ENCODE measurements at places on chromosomes 16 and 17. TPM values are rescaled to one million over a fixed set of nuclear protein-coding genes. Genes with fewer than 3 reads are reported as not detected.

Gene RPL23
- total RNA-seq: 817 TPM

Gene C16orf89
- total RNA-seq: not detected

Gene TP53TG3B
- total RNA-seq: not detected

Gene AATF
- 52.2 TPM for total RNA-seq

Gene VKORC1
- 119 TPM for total RNA-seq

GRCh38 chr17:68384941-68385340, 72.4 kb downstream of the WIPI1 start:
- H3K27me3 ChIP-seq: no peaks in the 10 kb centered on the region
- no peak for DNase-seq
- H3K36me3 ChIP-seq: no peaks in the 10 kb centered on the region
- H3K4me3 ChIP-seq: no peak overlapping the region
- peaks cover 46% of the 10 kb centered on the region for H3K4me1 ChIP-seq

- DNase-seq: peak; percentile 72
- H3K27ac ChIP-seq: no peak overlapping the region
- H3K4me3 ChIP-seq: no peak overlapping the region
- H3K36me3 ChIP-seq: peaks cover 69% of the 10 kb centered on the region
- H3K4me1 ChIP-seq: peaks cover 19% of the 10 kb centered on the region
Measured at GRCh38 chr17:81101614-81102306, 63.5 kb upstream of the PVALEF start.

DNA sequence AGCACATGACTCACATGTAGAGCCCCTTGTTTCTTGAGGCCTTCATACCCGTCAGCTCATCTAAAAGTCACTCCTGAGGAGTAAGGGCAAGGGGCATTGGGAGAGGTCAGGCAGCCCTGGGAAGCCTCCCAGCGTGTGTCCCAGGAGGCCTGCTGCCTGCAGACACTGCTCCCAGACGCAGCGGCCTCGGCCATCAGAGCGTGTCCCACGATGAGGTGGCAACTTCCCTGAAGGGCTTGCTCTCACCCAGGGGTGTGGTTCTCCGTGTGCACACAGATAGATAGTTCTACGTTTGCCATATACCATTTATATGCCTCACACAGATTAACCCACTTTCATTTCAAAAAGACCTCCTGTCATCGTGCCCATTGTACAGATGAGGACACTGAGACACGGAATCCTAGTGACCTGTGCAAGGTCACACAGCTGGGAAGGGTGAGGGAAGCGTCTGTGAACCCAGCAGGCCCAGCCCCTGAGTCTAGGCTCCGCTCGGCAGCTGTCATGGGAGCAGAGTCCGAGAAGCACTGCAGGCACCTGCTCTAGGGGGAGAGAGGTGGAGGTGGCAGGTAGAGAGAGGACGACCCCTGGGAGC, 8.3 kb downstream of the TUBB3 start:
- H3K27ac ChIP-seq: no peak overlapping the region
- H3K27me3 ChIP-seq: no peaks in the 10 kb centered on the region
- DNase-seq: no peak
- peaks cover 2% of the 10 kb centered on the region for H3K4me1 ChIP-seq
- peaks cover 12% of the 10 kb centered on the region for H3K36me3 ChIP-seq

DNA sequence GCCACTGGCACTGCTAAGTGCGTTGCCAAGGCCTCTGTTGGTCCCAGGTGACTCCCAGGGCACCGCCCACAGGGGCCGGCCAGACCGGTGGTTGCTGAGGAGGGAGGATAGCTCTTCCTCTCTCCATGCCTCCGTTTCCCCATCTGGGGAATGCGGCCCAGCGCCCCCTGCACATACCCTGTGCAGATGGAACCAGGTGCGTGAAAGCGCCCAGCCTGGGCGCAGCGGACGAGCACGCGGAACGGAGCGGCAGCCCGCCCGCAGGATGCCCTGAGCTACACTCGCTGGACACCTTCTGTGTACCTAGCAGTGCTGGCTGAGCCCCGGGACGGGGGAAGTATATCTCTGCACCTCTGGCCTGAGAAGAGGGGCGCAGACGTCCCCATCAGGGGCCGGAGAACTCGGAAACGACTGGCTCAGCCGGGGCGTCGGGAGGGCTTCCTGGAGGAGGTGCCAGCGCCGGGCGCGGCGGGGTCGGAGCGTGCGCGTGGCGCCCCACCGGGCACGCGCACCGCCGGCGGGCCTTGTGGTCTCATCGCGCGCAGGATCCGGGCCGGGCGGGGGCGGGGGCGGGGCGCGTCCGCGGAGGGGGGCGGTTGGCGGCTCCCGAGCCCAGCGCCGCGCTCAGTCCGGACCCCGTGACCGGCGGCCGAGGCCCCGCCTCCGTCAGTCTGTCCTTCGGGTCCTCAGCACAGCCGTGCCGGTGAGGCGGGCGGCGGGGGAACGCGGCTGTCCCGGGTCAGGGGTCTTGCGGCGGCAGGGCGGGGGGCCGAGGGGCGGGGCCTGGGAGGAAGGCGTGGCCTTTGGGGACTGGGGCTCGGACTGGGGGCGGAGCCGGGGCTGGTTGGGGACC, at the start of the genes CCDC78 and HAGHL:
CCDC78 (minus strand) TSS at position 6 of the 853 bp plus-strand sequence. CDS start 76 bp downstream, outside the sequence.
HAGHL (plus strand) TSS at position 669 of the 853 bp plus-strand sequence. CDS start 404 bp downstream, outside the sequence.
- no peak within 1 kb of the TSS for H3K27ac ChIP-seq
- no peak for DNase-seq
- peaks cover 9% of the 10 kb centered on the region for H3K36me3 ChIP-seq
- H3K4me1 ChIP-seq: peaks cover 24% of the 10 kb centered on the region
